NCI-H1436 (cell line): ENCODE measurements at places on chromosomes 1 and 21.

- no peak for DNase-seq
These were observed 7.3 kb downstream of the EDEM3 start for GRCh38 chr1:184747089-184747955.

- no peak for DNase-seq
These were observed 90.6 kb downstream of the GLUL start for GRCh38 chr1:182301026-182301436.

DNA sequence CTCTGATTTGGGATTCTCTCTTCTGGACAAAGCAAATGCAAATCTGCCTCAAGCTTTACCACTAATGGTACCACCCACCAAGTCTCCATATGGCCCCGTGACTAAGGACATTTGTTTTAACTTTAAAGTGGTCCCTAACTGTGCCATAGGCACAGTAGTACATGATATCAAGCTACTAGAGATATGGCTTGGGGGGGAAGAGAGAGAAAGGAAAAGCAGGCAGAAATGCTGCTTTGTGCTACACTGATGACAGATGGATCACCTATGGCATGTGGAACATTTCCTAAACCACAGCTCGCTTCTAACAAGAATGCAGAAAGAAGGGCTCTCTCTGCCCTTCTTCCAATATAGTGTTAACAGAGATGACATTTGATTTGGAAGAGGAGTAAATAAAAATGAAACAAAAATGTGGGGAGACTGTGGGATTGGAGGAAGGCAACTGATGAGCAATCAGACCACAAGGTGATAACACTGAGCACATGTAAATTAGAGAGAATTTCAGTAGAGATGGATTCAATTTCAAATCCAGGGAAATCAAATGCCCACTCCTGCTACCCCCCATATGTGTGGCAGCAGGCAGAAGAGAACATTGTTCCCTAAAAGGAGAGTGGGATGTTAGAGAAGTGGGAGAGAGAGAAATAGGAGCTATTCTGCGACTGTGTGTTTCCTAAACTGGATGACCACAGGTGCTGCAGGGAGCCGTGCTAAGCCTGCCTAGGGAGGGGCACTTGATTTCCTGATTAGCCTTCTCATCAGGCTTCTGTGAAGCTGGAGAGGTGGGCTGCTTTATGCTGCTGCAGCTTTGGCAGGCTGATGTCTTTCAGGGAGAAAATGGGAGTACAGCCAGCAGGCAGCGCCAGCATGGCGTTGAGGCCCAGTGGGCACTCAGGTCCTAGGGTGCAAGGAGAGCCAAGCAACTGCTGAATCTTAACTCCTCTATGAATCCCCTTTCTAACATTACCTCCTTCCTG lies 75.3 kb downstream of the ZNF648 start:
- DNase-seq: no peak

- no peak for DNase-seq
These were observed 9.7 kb upstream of the COL6A2 start for GRCh38 chr21:46088189-46088588.

DNA sequence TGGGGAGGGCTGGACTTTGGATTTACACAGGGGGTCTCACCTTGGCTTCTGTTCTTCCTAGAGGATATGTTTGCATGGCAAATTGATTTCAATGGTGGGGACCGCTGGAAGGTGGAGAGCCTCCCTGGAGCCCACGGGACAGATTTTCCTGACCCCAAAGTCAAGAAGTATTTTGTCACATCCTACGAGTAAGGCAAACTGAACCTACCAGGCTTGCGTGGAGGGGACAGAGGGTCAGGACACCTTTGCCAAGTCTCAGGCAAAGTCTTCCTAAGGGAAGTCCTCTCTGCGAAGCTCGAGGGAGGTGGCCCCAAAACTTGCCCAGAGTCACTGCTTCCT lies 7.2 kb downstream of the FBXO6 start:
- DNase-seq: no peak

GRCh38 chr1:179217943-179218507 lies 11.5 kb downstream of the ABL2 start:
- DNase-seq: no peak
